Right atrium auricular region (tissue), 2 donors: ENCODE measurements at places on chromosomes 6 and 20. TPM values are rescaled to one million over a fixed set of nuclear protein-coding genes. Genes with fewer than 3 reads are reported as not detected.

DNA sequence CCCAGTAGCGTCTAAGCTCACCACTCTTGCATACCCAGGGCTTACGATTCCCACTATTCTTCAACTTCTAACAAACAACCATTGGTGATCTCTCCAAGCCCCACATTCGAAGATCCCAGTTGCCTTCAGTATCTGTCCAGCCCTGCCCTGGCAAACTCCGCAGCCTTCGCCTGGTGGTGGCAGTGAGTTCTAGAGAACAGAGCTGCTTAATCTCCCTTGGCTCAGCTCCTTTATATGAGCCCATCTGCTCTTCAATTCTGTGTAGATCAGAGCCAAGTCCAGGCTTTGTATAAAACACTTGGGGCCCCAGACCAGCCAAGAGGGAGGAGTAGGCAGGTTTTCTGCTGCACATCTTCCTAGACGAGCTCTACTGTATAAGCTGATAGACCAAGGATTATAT lies 193.3 kb downstream of the PHACTR1 start:
- DNase-seq, result no peak

DNA sequence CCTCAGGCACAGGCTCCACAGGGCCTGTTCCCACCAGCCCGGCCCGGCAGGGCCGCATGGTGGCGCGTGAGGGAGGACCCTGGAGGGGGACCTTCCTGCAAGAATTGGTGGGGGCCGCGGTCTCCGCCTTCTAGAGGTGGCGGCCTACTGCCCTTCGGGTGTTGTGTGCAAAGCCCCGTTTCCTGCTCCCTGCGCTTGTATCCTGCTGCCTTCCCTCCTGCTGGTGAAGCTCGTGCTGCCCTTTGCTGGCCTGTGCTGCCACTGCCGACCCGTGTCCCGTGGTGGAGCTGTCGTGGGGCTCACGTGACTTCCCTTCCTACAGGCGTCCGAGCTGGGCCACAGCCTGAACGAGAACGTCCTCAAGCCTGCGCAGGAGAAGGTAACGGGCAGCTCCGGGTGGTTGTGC lies 8.4 kb upstream of the COL20A1 start:
- DNase-seq, result no peak

- peak; percentile 85 for DNase-seq
Measured at GRCh38 chr6:6749702-6750491, 161.4 kb downstream of the LY86 start.

GRCh38 chr6:154611241-154611640 lies 100.8 kb upstream of the CNKSR3 start:
- no peak for DNase-seq

- DNase-seq, result no peak
Measured at GRCh38 chr20:8963330-8963729, 105.6 kb upstream of the PLCB4 start.

- DNase-seq, result no peak
Measured at GRCh38 chr6:30061858-30062458, 893 bp downstream of the POLR1H start.

- no peak for DNase-seq
Measured at GRCh38 chr6:109783250-109783986, 92.3 kb downstream of the FIG4 start.

DNA sequence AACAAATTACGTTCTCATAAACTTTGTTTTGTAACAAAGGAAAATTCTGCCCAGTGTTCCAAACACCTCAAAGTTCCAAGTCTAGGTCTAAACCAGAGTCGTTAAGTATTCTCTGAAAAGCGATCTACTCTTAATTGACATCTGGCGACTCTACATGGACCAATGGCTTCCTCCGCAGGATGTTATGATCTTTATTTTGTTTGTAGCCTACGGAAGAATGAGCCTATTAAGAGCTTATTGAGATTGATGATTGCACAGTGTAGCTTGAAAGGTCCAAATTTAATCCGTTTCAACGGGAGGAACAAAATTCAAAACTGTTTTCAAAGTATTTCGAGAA lies 61.1 kb downstream of the FAM217A start:
- no peak for DNase-seq

DNA sequence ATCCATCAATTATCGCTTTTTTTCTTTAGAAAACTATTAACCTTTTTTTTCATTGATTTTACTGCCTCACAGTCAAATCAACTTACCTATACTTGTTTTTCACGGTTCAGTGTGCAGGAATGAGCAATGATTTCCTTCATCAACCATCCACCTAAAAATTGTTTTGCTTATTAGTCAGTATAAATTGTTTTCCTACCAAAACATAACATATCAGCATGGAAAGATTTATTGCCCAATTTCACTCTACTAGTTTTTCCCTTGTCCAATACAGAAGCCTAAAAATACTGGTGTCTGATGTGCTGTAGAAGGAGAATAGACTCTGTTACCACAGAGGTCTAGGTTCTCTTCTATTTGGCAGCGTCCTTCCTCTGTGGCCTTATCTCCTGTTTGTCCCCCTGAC lies 558.2 kb upstream of the CITED2 start:
- DNase-seq, result no peak

DNA sequence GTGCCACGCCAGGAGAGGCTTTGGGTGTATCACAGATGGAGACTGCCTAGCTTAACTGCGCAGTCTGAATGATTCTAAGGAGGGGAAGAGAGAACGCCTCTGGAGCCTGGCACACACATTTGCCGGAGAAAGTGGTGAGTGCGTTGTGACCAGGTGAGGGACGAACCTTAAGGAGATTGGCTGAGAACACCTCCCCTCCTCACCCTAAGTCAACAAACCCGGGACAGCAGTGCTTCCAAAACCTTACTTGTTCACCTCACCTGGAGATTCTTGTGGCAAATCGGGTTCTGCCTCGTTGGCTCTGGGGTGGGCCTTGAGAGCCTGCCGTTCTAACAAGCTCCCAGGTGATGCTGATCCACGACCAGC lies 9.4 kb downstream of the SYNJ2 start:
- no peak for DNase-seq

- no peak for DNase-seq
Measured at GRCh38 chr20:46342010-46342378, 33.7 kb upstream of the CDH22 start.

GRCh38 chr6:32983493-32983848 lies 15.1 kb downstream of the BRD2 start:
- DNase-seq, result no peak

- no peak for DNase-seq
Measured at GRCh38 chr6:170292407-170293158, 1.7 kb upstream of the DLL1 start.

DNA sequence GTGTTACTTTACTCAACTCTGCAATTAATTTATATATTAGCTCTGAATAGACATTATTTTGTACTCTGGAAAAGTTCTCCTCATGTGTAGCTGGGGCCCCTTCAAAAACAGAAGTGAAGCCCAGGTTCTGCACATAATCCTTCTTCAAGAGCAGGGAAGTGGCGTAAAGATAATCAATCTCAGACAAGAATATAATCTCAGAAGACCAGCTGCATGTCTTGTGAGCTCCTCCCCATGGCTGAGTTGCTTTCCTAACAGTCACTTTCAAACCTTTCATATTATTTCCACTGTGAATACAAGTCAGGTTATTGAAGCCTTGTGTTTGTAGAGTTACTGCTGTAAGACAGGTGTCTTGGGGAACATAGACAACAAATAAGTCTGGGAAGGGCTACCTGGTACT lies 691.9 kb downstream of the RFPL4B start:
- DNase-seq, result no peak

DNA sequence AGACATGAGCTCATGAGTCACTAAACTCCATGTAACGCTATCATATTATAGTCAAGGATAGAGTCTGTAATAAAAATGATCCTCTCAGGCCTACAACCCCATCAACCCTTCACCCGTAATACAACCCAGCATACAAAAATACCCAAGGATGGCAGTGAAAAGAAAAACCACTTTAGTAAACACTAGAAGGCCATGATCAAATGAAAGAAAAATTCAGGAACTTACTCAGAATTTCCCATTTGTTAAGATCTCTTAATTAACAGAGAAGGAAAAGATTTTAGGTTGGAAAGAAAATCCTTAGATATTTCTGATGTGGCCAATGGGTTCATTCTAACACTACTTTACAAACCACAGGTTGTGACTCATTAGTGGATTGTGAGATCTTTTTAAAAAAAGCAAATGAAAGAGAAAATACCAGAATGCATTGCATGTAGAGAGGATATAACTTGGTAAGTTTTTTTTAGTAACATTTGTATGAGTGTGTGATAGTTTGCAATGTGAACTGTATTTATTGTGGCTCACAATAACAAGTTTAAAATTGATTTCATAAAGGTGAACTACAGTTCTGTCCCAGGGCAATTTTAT lies 8.0 kb upstream of the UBE2J1 start:
- no peak for DNase-seq

- no peak for DNase-seq
Measured at GRCh38 chr20:62217913-62218773, 1.9 kb downstream of the HRH3 start.

GSTA1 gene
- not detected for total RNA-seq

CST5 gene
- total RNA-seq, result not detected

RNF182 gene
- 0.67 TPM for total RNA-seq

LRFN2 gene
- not detected for total RNA-seq

PLEKHG1 gene
- total RNA-seq, result 10.6 TPM

ETV7 gene
- total RNA-seq, result 0.43 TPM

TPX2 gene
- total RNA-seq, result 0.20 TPM

IL17F gene
- not detected for total RNA-seq

CASS4 gene
- total RNA-seq, result 2.4 TPM
